ENCODE measurements at places on chromosomes 3 and 15.

DNA sequence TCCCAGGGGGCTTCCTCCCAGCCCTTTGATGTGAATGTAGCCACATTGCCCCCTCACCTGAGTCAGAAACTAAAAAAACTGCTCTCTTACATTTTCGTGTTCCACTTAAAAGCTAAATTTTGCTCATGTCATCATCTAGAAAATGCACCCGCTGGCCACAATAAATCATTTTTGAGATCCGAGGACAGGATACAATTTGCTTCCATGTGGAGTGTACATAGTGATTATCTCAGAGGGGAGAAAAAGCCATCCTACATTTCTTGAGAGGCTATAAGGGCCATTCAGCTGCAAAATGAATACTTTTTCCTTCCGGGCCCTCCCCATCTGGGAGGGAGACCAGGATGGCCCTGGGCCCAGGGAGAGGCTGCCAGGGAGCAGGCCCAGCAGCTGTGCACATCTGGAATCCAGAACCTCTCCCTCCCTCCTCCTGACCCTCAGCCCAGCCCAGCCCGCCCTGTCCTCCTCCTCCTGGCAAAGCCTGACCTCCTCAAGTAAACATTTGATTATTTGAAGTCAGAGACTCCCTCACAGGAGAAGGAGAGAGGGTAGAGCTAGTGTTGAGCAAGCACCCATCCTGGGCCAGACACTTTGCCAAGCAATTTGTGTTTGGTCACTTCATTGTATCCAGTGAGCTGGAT lies 59.1 kb downstream of the CORO2B start:
- no peak for DNase-seq

DNA sequence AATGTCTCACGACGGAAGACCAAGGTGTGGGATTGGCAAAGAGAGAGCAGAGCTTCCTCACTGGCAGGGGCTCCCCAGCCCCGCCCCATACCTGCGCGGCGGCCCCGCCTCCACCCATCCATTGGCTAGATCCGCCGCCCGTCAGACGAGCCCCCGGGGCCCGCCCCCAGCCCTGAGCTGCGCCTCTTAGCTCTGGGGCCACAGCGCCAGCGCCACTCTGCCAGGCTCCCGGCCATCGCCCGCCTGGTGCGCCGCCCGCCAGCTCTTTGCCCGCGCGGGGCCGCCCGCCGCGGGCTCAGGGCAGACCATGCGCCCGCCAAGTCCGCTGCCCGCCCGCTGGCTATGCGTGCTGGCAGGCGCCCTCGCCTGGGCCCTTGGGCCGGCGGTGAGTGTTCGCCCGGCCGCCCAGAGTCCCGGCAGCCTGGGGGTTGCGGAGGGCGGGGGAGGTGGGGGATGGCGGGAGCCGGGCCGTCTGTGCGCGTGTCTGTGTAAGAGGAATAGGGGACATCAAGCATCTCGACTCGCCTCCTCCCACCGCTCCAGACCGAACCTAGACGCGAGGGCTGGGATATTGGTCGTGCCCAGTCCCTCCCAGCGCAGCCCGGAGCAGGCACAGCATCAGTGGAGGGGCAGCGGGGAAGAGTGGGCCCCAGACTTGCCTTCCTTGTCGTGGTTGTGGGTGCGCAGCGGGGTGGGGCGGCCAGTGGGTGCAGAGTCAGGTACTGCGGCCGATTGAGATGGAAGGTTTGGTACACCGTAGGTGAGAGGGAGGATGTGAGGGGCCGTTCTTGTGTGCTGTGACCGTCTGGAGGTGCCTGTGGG lies at the start of gene VIPR1:
VIPR1 (plus strand) TSS at position 215 of the 822 bp plus-strand sequence; CDS start at position 308, 93 bp downstream.
- peak; percentile 91 for DNase-seq

GRCh38 chr3:130850044-130850797 lies 43.7 kb upstream of the ATP2C1 start:
- DNase-seq: peak; percentile 14

GRCh38 chr3:128278130-128278529 lies 124.8 kb downstream of the EEFSEC start:
- DNase-seq: no peak

DNA sequence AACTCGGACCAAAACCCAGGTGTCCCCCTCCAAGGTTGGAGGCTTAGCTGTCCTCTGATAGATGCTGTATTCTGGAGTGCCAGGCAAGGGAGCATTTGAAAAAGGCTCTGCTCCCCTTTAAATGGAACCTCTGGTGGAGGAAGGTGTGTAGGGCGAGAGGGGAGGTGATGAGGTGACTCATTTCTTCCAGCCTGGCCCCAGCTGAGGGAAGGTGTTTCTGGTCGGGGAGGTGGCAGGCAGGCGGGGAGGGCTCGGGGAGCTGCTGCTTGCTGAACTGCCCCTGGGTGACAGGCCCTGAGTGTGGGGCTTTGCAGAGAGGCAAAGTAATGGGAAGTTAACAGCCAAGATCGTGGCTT lies 18.8 kb downstream of the PSTPIP1 start:
- peak; percentile 76 for DNase-seq

DNA sequence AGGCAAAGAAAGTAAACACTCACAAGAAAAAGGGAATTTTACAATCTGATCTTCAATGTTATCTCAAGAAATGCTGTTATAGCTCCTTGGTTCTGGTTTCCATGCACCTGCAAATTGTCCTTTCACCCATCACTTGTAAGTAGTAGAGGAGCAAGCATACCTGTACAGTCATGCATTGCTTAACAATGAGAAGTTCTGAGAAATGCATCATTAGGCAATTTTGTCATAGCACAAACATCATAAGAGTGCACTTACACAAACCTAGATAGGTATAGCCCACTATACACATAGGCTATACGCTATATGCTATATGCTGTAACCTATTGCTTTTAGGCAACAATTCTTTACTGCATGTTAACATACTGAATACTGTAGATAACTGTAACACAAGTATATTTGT lies 672.3 kb downstream of the FHIT start:
- no peak for DNase-seq

- no peak for DNase-seq
Observed at GRCh38 chr3:123953735-123954134, 7.3 kb downstream of the CCDC14 start.

DNA sequence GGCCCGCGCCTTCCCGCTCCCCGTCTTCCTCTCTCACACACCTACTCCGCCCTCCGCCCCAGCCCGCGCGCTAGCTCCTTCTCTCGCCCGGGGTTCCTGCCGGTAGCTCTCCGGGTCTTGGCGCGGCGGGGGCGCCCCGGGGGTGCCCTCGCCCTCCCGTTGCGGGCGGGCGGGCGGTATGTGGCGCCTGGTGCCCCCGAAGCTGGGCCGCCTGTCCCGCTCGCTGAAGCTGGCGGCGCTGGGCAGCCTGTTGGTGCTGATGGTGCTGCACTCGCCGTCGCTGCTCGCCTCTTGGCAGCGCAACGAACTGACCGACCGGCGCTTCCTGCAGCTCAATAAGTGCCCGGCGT lies 507 bp downstream of the DIPK2A start:
- no peak for DNase-seq

- DNase-seq: no peak
Observed at GRCh38 chr3:155188031-155188430, 105.5 kb downstream of the STRIT1 start.

- no peak for DNase-seq
Observed at GRCh38 chr15:75023872-75024636, 664 bp downstream of the PPCDC start.

DNA sequence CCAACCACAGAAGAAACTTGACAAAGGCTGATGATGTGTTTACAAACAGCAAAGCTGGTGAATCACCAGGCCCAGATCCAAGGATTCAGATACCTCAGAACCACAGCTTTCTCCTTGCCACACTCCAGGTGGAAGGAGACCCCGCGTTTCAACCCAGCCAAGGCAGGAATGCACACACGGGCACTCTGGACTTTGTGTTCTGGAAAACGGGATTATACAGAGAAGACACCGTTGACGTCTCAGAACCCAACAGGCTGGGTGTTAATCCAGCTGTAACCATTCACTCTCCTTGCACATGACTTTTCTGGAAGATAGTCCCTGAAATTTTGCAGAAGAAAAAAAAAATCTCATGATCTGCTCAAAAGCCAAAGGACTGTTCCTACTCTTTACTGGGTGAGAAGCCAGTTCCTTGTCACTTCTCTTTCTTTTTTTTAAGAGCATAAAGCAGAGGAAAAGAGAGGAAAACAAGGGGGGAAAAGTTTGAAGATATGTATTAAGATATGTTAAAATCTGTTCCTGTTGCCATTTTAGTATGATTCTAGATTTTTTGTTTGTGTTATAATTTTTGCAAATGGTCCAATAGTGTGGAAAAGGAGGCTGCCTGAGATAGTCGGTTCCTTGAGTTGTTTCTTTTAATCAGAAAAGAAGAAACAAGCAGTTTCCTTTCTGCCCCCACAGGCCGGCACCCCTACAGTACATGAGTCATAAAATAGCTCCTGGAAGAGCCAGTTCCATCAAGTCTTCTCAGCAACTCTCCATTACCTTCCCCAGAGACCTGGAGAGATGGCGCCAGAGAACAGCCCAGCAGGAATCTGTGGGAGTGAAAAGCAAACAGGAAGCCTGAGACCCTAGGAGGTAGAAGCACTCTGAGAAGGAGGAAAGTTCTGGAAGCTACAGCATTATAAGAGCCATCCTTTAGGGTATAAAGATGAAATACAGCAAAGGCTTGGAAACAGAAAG lies 73.1 kb downstream of the RORA start:
- no peak for DNase-seq

GRCh38 chr15:25812073-25812472 lies 51.1 kb downstream of the ATP10A start:
- no peak for DNase-seq

GRCh38 chr3:45425237-45425933 lies 37.0 kb downstream of the LARS2 start:
- DNase-seq: no peak

- no peak for DNase-seq
Observed at GRCh38 chr3:127822041-127822681, at the start of gene MGLL. Gene MGLL (minus strand): TSS chr3:127822515. CDS start chr3:127822318, 197 bp downstream.

DNA sequence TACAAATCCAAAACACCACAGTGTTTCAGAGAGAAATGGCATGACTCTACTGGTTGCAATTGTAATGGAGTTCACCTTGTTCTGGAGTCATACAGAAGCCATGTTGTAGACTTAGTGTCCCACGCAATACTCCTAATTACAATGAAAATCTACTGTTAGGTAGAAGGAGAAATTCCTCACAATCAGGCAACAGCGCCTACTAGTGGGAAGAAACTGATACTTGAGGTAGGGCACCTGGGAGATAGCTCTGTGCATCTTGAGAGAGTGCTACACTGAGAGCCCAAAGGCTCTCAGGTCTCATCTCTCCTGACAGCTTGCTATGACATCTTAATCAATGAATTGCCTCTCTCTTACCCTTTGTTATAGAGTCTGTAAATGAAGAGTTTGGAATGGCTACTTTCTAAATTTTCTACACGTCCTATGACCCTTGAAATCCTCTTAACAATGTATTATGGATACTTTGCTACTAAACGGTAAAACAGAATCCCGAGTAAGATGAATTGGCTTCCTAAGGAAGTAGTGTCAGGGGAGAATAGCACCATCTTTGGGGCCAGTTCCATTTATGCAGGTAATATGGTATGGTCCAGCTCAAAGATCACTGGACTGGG lies 422.7 kb upstream of the TPRG1 start:
- DNase-seq: no peak

DNA sequence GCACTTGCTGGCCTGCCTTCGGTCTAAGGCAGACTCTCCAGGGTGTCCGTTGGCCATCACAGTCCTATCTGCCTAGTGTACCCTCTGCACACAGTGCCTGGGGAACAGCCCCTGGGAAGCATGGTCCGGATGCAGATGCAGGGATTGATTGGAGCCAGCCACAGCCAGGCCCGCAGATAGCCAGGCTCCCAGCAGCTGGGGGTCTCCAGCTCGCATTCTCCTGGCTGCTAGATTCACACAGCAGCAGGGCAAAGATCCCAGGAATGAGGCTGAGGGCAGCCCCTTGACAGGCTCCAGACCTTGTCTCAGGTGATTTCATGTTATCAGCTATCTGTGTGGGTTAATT lies 41.4 kb downstream of the IRAK2 start:
- DNase-seq: no peak

DNA sequence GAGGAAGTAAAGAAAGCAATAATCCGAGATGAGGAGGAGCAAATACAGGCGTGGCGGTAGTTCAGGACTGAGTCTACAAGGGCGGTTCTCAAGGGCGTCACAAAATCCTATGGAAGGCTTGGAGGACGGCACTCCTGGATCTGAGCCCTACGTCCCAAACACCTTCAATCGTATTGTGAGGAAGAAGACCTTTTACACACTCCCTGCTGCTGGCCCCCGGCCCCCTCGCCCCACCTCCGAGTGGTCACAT lies 747 bp downstream of the PLD1 start:
- no peak for DNase-seq

DNA sequence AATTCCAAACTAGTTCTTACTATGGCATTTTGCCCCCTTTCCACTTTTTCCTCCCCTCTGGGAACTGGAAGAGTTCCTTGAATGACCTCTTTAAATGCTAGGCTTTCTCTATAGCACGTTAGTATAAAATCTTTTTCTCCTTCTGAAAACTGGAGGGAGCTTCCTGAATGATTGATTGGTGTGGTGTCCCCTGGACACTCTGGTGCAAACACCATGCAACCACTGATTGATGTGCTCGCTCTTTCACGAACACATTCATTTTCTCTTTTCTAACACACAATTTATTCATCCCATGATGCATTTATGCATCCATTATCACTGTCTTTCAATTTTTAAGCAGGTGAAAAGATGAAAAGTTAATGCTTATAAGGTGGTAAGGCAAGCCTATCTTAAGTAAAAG lies 159.1 kb upstream of the NANOGP8 start:
- DNase-seq: no peak

GRCh38 chr3:193843474-193844301 lies 250.7 kb downstream of the OPA1 start:
- DNase-seq: no peak

DNA sequence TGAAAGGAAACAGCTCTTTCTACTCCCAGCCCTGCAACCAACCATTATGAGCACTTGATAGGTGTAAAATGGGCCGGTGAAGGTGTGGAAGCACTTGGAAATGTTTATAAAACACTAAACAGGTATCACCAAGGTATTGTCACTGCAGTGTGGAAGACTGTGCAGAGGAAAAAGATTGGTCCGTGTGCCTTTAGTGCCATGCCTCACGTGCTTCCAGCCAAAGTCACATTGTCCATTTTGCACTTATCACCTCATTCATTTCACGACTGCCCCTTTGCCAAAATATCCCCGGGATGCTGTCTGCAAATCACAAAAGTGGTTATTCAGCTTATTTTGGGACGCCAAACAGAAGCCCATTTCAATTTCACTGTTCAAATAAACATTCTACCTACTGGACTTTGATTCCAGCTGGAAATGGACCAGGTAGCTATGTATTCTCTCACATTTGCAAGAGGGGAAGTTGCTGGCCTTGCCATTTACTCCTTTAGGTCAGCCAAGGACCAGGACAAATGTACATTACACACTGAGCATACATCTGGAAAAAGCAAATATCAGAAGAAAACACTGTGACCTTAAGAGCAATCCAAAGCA lies 58.4 kb downstream of the ARRDC4 start:
- DNase-seq: no peak

GRCh38 chr15:68542771-68543164 lies 36.0 kb upstream of the CORO2B start:
- DNase-seq: no peak

- DNase-seq: no peak
Observed at GRCh38 chr3:134711284-134711683, 60.5 kb upstream of the KY start.

GRCh38 chr3:100561459-100562158 lies 47.8 kb upstream of the ADGRG7 start:
- DNase-seq: no peak
